Colonic mucosa (tissue), 4 donors: ENCODE measurements at places on chromosomes 2 and 18. TPM values are rescaled to one million over a fixed set of nuclear protein-coding genes. Genes with fewer than 3 reads are reported as not detected.
A peak's percentile ranks its signal among the peaks of the same experiment; 100 is the strongest.

DNA sequence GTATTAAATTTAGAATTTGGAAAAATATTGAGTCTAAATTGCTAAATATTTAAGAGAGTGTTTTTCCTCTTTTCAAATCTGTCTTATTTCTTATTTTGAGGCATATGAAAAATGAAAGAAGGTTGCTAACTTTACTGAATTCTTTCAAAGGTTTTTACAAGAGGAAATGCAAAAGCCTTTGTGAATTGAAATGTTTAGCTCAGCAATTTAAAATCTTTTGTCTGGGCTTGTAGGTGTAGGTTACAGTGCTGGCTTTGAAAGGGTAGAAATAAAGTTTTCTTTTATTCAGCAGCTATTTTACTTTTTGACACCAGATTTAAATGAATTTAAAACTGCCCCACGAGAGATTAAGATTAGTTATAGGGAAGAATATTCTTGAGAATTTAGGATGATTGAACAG lies 192.0 kb downstream of the CDH7 start:
- no peak for DNase-seq

DNA sequence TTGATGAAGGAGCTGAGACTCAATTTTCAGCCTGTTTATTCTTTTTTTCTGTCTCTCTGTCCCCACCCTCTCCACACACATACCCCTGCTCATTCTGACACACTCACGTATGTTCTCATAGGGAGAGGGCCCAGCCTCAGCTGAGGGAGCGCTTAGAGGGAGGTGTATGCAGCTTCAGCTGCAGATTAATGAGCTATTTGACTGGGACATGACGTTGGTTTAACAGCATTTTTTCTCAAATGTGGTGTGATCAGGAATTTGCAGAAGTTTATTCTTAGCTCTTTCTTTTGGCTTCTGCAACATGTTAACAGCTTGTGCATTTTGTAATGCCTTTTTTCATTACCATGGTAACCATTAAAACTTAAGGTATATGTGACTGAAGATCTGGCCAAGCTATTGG lies 1547.1 kb upstream of the PIK3C3 start:
- DNase-seq, result no peak

DNA sequence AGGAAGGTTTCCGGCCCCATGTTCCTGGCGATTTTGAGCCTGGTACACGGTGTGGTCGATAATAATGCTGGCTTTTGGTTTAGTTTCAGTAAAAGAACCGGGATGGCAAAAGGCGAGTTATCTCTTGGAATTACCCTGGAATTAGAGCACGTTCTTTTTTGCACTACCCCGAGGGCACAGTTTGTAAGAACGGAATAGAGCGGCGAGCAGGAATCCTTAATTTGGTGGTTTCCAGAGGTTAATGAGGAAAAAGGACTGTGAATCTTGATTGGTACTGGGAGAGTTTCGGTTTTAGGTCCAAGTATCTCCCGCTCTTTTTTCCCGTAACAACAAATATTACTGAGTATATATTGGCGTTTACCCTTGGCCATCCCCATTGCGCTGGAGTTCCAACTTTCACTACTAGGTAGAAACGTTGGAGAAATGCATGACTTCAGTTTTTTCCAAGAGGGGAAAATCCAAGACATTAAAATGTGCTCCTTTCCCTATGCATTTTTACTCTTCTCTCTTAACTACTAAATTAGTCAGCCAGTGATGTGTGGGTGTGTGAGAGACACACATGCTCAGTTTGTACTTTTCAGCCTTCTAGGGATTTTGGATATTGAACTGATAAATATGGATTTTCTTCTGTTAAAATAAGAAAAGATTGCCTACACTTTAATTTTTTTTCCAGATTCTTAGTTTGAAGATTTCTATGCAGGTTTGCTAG lies 160.8 kb downstream of the AGPS start:
- DNase-seq, result no peak

DNA sequence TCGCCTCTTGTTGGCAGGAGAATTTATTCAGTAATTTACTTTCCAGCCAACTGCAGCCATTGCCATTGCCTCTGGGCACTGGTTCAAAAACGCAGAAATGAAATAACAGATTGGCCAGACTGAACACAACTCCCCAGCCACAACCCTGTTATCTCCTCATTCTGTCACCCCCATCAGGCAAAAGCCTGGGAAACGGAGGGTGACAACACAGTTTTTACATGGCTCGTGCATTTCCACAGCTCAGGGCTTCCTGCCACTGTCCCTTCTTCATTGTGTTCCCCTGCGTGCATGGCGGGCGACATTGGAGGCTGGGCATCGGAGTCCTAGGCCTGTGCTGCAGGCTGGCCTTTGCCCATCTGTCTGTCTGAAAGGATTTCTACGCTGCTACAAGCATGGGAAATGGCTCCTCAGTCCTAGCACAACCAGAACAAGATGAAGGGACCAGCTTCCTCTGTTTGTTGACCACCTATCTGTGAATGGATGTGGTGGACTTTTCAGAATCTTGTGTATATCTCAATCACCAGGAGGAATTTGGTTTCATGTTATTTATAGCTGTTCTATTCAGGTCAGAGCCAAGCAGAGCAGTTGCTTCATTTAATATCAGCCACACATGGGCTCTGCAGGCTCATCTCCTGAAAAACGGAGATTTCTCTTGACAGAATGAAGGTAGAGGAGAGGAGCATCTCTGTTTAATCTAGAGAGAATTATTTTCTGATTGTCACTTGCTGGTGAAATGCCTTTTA lies 107.0 kb downstream of the MGAT5 start:
- DNase-seq, result no peak

- DNase-seq, result no peak
These were observed 214.4 kb upstream of the EPAS1 start for GRCh38 chr2:46082531-46083485.

- DNase-seq, result no peak
These were observed 38.8 kb downstream of the ANKMY1 start for GRCh38 chr2:240518981-240519380.

DNA sequence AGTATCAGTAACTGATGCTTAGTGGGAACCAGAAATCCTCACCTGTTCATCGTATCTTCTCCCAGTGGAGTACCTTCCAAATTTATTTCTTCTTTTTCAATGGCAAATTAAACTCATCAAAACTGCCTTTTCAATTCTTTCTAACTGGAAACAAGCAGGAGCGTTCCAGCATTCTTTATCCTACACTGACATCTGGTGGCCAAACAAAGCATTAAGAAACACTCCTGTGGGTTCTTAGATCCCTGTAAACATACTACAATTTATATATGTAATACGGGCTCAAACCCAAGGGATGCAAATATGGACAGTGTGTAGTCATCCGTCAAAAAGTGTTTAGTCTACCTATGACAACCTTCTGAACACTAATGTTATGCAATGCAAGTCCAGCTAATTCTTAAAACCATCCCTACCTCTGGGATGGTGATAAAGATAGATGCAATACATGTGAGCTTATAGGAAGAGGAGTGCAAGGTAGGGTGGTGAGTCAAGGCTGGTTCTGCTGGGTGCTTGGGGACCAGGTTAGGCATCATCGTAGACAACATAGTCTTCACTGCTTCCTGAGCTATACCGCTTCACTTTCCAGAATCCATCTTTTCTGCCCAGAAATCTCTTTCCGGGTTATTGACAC lies 375.0 kb downstream of the CTNNA2 start:
- DNase-seq, result peak; percentile 34

- no peak for DNase-seq
These were observed 18.6 kb downstream of the TMEM182 start for GRCh38 chr2:102780467-102780866.

DNA sequence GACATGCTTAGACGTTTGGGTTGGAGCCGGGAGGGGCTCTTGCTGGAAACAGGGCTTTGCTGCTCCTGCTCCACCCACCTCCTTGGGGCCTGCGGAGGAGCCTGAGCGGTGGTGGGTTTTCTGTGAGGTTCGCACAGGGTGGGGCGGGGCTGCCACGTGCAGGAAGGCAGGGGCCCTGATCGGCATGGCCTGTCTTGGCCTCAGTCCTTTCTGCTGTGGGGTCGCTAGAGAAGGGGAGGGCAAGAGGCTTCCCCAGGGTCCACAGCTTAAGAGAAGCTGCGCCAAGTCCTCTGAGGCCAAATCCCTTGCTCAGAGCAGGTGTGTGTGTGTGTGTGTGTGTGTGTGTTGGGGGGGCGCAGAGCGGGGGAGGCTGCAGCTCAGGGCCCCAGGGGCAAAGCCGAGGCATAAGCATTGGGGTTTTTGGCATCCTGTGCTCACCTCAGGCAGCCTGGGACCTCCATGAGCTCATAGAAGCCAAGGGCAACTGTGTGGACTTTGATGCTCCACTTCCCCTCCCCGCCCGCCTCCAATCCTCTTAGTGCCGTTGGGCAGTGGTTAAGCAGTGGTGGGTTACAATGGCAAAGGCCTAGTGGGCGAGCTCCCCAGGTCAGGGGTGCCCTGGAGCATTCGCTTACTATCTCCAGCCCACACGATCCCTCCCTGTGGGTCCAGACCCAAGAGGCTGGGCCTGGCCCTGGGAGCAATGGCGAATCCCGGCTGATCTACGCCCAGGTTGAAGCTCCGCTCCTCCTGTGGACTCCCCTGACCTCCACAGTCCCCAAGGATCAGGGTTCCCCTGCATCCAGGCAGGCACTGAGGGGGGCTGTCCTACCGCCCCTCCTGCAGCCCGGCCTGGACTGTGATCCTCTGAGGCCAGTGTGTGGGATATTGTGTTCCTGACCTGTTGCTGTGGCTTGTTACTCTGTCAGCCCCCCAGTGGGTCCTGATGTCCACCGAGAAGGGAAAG lies 28.9 kb downstream of the TOGARAM2 start:
- DNase-seq, result no peak

- no peak for DNase-seq
These were observed 572 bp downstream of the INPP4A start for GRCh38 chr2:98445177-98445682.

DNA sequence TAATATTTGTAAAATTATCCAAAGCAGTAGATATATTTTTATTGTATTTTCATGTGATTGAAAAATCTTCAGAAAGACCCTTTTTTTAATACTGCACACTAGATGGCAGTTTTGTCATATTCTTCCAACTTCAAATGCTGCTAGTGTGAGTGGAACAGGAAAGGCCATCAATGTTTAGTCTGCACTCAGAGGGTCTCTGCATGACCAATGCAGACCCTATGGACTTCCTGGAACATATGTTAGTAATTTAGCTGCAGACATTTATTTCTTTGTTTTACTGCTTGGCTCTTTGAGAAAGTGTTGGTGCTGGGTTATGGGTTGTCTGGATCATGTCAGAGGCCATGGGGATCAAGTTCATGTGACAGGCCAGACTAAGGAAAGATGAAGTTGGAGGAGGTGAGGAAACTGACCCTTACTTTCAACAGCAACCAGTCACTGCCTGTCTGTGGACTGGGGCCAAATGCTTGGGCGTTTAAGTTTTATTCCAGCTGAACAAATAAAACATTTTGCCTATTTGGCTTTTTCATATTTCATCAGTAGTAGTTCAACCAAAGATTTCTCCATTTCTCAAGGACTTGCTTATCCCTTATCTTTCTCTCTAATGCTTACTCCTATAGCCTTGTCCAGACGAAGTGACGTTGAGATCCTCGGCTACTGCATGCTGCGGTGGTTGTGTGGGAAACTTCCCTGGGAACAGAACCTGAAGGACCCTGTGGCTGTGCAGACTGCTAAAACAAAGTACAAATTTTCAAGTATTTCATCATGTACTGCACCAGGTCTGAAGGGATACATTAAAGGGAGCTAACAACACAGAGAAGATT lies 84.8 kb downstream of the VRK2 start:
- DNase-seq, result no peak

- DNase-seq, result no peak
These were observed 56.3 kb downstream of the PHLPP1 start for GRCh38 chr18:62771494-62772270.

DNA sequence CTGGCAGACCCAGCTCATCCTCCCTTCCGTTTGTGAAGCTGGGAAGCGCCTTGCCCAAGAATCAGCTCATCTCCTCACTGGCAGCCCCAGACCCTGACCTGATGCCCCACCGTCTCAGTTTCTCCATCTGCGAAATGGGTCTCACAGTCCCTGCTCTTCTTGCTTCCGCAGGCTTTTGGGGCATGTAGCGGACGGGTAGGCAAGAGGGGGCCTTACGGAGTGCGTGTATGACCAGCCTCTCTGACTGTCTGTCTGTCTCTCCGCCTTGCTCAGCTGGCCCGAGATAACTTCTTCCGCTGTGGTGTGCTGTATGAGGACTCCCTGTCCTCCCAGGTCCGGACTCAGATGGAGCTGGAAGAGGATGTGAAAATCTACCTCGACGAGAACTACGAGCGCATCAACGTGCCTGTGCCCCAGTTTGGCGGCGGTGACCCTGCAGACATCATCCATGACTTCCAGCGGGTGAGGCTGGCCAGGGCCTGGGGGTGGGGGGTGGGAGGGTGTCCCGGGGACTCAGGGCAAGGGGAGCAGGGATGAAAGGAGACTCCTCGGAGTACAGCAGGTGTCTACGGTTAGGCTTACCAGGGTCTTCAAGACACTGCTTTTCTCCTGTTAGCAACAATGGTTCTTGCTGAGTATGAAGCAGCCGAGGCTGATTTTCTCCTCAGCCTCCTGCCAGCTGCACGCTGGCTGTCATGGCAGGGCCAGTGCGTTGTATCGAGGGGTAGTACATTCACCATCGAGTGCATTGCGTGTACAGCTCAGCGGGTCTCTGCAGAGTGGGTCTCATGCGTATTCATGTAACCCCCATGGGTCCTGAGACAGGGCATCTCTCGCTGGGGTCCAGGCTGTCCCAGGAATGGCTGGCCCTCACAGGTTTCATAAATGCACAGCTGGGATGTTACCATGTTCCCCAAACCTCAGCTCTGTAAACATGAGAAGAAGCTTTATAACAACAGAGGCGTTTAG lies 10.9 kb downstream of the ITM2C start:
- no peak for DNase-seq

Gene GTF2A1L
- total RNA-seq, result 1.5 TPM

Gene COX7A2L
- 128 TPM for total RNA-seq

Gene ARHGAP15
- 1.6 TPM for total RNA-seq

Gene AFF3
- total RNA-seq, result 2.6 TPM

Gene GALR1
- total RNA-seq, result 0.02 TPM

Gene KCNS3
- 17.5 TPM for total RNA-seq

Gene KCNF1
- 0.22 TPM for total RNA-seq

Gene PTPRN
- 1.9 TPM for total RNA-seq

Gene GPR55
- 1.0 TPM for total RNA-seq

Gene SFT2D3
- total RNA-seq, result 6.0 TPM

Gene TUBA4B
- not detected for total RNA-seq
